Spleen (tissue), 13 donors: ENCODE measurements at places on chromosomes 4 and X. TPM values are rescaled to one million over a fixed set of nuclear protein-coding genes. Genes with fewer than 3 reads are reported as not detected.
A peak's percentile ranks its signal among the peaks of the same experiment; 100 is the strongest.

The DIPK2B gene
- 1.9 TPM for total RNA-seq

The DRP2 gene
- total RNA-seq, result 0.09 TPM

DNA sequence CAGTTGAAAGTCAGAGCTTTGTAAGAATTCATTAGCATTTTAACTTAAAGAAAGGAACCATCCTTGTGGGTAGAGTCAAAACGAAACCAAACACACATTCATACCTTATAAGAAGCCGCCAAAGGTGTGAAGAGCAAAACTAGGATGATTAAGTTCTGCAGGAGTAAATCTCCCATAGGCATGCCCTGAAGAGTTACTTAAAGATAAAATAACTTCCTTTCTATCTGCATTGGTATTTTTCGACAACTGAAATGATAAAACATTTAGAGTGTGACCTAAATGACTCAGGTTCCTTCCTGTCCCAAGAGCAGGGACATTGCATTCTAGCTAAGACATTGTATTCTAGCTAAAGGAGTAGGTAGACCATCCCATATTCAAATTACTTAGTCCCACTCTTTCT is 75.3 kb downstream of the BCOR start:
- H3K27me3 ChIP-seq, result no peaks in the 10 kb centered on the region
- no peak overlapping the region for H3K4me3 ChIP-seq
- H3K36me3 ChIP-seq, result no peaks in the 10 kb centered on the region
- no peak overlapping the region for H3K27ac ChIP-seq
- H3K4me1 ChIP-seq, result no peaks in the 10 kb centered on the region
- no peak for DNase-seq

DNA sequence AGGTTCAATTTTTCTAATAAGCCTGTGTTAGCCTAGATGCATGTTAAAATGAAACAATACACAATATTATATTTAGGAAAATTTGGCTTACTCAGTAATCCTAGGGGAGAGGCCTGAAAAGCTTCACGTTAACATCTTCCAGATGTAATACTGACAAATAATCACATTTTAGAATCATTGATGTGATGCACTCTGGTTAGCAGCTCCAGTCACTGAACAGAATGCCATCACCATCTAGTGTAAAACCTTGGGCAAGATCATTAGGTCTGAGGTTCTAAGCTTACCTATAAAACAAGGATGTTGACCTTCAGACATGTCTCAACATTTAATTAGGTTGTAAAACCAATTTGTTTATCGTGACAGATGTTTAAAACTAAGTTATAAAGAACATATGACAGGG is 1704.8 kb downstream of the STIM2 start:
- DNase-seq, result no peak
- no peak overlapping the region for H3K4me3 ChIP-seq
- no peak overlapping the region for H3K27ac ChIP-seq
- H3K27me3 ChIP-seq, result no peaks in the 10 kb centered on the region

- H3K27ac ChIP-seq, result no peak overlapping the region
- no peak overlapping the region for H3K4me3 ChIP-seq
- no peaks in the 10 kb centered on the region for H3K36me3 ChIP-seq
Observed at GRCh38 chrX:111035991-111036390, 60.0 kb upstream of the PAK3 start.

DNA sequence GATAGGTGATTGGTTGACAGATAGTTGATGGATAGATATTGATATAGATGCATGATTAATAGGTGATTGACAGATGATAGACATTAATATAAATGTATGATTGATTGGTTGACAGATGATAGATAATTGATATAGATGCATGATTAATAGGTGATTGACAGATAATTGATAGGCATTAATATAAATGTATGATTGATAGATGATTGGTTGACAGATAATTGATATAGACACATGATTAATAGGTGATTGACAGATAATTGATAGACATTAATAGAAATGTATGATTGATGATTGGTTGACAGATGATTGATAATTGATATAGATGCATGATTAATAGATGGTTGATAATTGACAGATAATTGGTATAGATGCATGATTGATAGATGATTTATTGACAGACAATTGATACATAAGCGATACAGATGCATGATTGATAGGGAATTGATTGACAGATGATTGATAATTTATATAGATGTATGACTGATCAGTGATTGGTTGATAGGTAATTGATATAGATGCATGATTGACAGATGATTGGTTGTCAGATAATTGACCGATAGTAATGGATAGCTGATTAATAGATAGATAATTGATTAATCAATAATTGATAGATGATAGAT is 44.9 kb upstream of the PPP2R3B start:
- no peak for DNase-seq
- H3K36me3 ChIP-seq, result no peaks in the 10 kb centered on the region
- H3K27me3 ChIP-seq, result peaks cover 6% of the 10 kb centered on the region
- H3K27ac ChIP-seq, result no peak overlapping the region
- H3K4me3 ChIP-seq, result no peak overlapping the region

- no peak for DNase-seq
- H3K4me3 ChIP-seq, result no peak overlapping the region
- H3K27me3 ChIP-seq, result no peaks in the 10 kb centered on the region
- H3K27ac ChIP-seq, result no peak overlapping the region
Observed at GRCh38 chr4:154615211-154615610, 2.8 kb upstream of the FGG start.

GRCh38 chrX:134797390-134797700 is 139.1 kb upstream of the PLAC1 start:
- H3K36me3 ChIP-seq, result peaks cover 6% of the 10 kb centered on the region
- H3K27ac ChIP-seq, result no peak overlapping the region
- peak overlapping the region; percentile 93 for H3K4me3 ChIP-seq
- no peaks in the 10 kb centered on the region for H3K27me3 ChIP-seq
- peaks cover 6% of the 10 kb centered on the region for H3K4me1 ChIP-seq

DNA sequence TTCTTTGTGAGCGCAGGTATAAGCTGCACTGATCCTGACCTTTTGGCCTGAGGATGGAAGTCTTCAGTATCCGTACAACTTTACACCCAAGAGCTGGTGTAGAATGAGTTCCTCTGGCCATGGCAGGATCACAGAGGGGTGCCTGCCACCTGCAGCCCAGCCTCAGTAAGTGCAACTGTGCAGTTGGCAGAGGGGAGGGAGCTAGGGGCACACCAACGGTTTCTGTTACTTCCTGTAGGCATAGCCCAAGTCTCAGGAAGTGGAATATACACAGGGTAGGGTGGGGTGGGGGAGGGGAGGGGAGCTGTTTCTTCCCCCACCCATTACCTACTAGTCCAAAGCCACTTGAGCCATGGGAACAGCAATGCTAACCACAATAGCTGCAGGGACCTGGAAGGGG is 85.4 kb upstream of the GBA3 start:
- H3K27ac ChIP-seq, result no peak overlapping the region
- H3K4me3 ChIP-seq, result no peak overlapping the region
- no peaks in the 10 kb centered on the region for H3K27me3 ChIP-seq
- H3K36me3 ChIP-seq, result no peaks in the 10 kb centered on the region
- no peak for DNase-seq
